ENCODE measurements at places on chromosomes 4 and X.

GRCh38 chrX:13377550-13377934 lies 57.7 kb upstream of the ATXN3L start:
- no peak for DNase-seq

DNA sequence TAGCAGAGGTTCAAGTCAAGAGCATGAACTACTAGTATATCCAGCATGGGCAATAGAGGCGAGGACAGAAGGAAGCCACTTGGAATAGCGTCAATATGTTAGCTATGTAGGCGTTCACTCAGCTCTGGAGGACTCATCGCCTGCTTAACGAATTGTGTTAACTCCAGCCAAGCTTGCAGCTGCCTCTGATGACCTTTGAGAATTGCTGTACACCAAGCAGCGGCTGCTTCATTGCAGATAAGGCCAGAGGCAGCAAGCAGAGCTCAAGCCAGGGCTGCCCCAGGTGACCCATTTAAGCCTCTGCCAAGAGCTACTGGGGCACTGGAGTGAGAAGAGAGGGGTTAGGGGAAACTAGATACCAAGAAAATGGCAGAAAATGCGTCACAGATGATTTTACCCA lies 160.2 kb upstream of the IGFBP7 start:
- DNase-seq = no peak

DNA sequence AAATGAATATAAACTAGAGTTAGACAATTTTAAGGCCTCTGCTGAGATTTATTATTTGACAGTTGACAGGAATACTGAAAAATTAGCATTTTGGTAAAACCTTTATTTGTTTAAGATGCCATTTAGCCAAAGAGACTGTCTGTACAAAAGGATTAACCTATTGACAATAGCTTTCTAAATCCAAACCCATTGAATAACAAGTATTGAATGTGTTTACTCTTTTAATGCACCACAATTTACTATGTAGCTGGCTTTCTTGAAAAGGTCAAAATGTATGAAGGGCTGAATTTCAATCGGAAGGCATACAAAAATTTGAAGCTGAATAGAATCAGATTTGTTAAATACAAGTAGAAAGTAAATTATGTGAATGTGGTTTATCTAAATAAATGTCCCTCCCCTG lies 374.5 kb downstream of the TEX13C start:
- no peak for DNase-seq

- DNase-seq = no peak
Observed at GRCh38 chr4:186297013-186297645, 31.1 kb downstream of the F11 start.

DNA sequence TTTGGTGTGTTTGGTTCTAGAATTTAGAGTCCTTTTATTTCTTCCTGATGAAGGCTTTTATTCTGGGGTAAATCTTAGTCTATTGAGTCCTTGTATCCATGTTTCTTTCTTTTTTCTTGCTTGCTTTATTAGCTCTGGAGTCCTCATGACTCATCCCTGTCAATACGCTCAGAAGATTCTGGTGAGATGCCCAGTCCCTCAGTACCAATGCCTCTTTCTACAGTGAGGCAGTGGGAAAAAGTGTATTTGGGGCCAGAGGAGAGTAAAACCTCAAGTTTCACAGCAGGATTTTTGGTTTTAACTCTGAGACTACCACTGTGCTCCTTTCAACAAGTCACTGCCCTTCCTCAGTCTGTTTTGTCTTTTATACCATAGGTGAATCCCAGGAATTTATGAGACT lies 368.0 kb downstream of the GBA3 start:
- no peak for DNase-seq

DNA sequence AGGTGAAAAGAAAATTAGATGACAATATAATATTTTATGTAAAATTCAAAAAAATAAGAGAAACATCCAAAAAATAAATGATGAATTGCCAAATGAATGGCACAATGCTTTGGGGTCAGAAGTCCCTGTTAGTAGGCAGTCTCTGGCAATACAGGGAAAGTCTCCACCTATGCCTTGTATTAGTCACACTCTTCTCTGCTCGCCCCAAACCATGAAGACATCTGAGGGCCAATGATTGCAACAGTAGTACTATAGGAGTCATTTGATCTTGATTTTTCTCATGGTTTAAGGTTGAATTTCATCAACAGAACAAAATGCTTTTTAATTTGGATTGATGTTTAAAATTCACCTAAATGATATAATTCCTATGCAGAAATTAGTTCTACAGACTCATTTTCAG lies 3.9 kb upstream of the PRSS12 start:
- no peak for DNase-seq

GRCh38 chr4:42594888-42595287 lies 62.0 kb downstream of the ATP8A1 start:
- no peak for DNase-seq

DNA sequence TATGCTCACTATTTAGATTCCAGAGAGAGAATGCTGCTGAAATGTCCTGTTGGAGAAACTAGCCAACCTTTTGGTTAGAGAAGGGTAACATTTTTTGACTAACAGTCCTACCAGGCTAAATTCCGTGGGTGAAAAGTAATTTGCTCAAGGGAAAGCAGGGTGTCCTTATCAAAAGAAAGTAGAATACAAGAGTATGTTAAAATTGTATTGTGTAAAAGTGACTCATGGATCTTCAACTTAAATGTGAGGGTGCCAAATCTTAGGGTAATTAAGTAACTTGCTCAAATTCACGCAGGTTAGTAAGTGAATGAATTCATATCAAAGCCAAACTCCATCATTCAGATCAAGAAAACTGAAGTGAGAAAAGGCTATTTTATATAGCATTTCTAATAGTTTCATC lies 81.7 kb downstream of the PCDH7 start:
- DNase-seq = no peak

DNA sequence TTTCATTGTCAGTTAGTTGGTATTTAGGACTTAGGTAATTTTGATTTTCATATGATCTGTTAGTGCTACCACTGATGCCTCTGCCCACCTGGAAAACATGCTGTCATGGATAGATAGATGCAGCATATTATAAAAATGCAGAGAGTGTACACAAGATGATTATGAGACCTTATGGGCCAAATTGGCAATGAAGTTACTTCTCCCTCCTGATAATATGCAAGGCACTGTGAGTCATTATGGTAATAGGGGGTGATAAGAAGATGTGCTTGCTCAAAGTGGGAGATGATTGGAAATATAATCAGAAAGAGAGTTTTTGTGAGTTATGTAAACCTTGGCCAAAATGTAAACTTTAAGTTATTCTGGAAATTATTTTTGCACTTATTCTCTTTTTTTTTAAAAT lies 56.6 kb upstream of the RHOH start:
- DNase-seq = no peak

GRCh38 chr4:92120810-92121498 lies 182.8 kb upstream of the GRID2 start:
- DNase-seq = no peak

DNA sequence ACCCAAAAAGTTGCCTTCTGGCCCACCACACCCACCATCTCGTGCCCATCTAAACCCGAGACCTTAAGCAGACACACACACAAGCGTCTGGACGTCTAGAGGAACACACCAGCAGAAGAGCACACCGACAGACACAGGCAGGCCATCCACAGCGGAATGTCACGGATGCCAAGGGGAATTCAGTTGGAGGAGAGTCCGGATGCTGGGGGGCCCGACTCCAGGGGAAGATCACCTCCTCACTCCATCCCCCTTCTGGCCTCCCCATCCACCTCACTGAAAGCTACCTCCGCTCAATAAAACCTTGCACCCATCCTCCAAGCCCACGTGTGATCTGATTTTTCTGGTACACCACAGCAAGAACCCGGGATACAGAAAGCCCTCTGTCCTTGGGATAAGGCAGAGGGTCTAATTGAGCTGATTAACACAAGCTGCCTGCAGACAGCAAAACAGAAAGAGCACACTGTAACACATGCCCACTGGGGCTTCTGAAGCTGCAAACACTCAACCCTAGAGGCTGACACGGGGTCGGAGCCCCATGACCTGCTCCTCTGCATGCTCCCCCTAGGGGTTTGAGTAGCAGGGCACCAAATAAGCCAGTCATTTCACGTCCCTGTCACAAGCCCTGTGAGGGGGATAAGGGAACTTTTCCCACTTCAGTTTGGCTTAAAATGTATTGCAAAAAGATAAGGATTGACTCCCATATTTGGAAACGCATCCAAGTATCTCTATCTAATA lies 339.6 kb upstream of the PCDH10 start:
- no peak for DNase-seq

DNA sequence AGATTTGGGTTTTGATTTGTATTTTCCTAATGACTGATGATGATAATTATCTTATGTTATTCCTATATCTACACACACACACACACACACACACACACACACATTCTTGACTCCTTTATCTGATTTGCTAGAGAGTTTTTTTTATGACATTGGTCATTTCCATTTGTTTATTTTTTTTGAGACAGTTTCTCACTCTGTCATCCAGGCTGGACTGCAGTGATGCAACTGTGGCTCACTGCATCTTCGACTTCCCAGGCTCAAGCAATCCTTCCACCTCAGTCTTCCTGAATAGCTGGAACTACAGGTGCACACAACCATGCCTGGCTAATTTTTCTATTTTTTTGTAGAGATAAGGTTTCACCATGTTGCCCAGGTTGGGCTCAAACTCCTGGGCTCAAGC lies 6.7 kb downstream of the ZNF81 start:
- no peak for DNase-seq

DNA sequence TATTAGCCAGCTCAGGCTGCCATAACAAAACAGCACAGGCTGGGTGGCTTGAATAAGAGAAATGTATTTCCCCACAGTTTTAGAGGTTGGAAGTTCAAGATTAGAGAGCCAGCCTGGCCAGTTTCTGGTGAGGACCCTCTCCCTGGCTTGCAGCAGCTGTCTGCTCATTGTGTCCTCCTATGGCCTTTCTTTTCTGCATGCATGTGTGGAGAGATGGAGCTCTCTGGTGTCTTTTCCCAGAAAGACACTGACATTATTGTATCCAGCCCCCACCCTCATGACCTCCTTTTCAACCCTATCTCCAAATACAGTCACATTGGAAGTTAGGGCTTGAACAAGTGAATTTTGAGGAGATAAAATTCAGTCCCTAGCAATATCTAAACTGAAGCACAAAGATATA lies 263.8 kb upstream of the PABPC4L start:
- DNase-seq = no peak

- DNase-seq = no peak
Observed at GRCh38 chr4:144547678-144548298, 98.2 kb upstream of the HHIP start.

DNA sequence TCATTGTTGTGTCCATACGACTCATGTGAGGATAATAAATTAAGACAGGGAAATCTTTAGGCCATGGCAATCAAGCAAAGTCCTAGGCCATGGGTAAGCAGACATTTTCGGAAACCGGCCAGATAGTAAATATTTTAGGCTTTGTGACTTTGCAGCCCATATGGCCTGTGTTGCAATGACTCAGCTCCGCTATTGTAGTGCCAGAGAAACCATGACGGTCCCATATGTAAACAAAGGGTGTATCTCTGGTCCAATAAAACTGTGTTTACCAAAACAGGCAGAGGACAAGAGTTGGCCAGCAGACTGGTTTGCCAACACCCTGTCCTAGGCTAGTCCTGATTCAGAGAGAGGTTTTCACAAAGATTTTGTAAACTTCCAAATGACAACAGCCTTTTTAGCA lies 5.0 kb downstream of the FAM114A1 start:
- DNase-seq = no peak

DNA sequence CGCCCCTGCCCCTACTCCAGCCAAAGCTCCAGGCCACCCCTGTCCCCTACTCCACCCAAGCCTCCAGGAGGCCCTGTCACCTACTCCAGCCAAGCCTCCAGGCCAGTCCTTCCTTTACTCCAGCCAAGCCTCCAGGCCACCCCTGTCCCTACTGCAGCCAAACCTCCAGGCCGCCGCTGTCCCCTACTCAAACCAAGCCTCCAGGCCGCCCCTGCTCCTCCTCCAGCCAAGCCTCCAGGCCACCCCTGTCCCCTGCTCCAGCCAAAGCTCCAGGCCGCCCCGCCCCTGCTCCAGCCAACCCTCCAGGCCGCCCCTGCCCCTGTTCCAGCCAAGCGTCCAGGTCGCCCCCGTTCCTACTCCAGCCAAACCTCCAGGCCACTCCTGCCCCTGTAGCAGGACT lies 5.1 kb upstream of the ASMT start:
- no peak for DNase-seq

DNA sequence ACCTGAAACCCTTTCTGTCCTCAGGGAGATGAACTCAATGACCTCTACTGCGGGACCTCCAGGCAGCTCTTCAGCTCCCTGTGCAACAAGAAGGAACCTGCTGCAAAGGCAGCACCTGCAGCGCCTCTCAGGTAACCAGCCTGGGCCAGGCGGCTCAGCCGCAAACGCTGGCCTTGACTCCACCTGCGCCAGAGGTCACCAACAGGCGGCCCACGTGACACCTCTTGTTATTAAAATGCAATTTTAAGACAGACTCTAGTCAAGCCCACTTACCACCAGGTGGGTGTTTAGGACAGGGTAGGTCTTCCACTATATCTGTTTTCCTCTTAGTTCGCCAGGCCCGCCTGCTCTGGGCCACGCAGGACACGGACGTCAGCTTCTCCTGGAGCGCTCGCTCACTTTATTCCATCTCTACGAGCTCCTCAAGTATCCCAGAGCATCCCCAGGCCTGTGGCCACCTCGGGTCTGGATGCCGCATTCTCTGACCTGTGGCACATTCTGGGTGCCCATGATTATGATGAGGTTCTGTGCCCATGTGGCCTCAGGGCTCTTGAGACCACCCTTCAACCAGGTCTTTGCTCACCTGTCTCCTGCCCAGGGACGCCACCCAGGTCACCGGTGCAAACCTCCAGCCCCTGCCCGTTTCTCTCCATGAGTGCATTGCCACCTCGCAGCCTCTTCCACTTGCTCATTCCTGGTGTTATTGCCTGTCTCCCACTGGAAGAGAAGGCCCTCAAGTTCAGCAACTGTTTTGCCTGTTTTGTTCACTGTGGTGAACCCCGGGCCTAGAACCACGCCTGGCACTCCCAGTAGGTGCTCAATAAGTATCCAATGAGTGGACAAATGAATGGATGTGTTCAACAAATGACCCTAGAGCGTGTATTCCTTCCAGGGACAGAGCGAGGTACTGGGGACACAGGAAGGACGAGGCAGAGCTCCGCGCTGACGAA lies 32.8 kb upstream of the JAKMIP1 start:
- DNase-seq = no peak

- DNase-seq = no peak
Observed at GRCh38 chrX:105882581-105883275, 60.4 kb downstream of the NRK start.

- DNase-seq = no peak
Observed at GRCh38 chr4:181982437-181982836, 260.8 kb upstream of the TENM3 start.

DNA sequence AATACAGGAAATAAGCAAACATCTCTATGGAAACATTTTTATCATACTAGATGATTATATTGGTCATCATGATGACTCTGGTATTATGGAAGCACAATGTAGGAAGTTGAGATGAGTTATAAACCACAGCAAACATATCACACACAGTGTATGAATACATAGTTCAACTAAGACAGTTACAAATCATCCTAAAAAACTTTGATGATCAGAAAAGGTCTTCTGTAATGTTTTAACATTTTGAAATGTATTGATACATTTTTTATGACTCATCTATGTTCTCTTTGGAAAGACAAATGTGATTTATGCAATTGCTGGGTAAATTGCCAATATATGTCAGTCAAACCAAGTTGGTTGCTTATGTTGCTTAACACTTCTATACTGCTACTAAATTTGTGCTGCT lies 4.8 kb downstream of the CXCL3 start:
- no peak for DNase-seq

GRCh38 chrX:136497556-136498052 lies at the start of gene HTATSF1:
Gene HTATSF1, plus strand, starts transcription at chrX:136497592. Its CDS starts 93 bp downstream, at chrX:136497685.
- no peak for DNase-seq

Measured in T-helper 17 cell (primary cell).